Vagina (tissue), 2 donors: ENCODE measurements at places on chromosomes 12 and 14.

- DNase-seq = no peak
Measured at GRCh38 chr12:115810122-115810901, 467.2 kb downstream of the MED13L start.

DNA sequence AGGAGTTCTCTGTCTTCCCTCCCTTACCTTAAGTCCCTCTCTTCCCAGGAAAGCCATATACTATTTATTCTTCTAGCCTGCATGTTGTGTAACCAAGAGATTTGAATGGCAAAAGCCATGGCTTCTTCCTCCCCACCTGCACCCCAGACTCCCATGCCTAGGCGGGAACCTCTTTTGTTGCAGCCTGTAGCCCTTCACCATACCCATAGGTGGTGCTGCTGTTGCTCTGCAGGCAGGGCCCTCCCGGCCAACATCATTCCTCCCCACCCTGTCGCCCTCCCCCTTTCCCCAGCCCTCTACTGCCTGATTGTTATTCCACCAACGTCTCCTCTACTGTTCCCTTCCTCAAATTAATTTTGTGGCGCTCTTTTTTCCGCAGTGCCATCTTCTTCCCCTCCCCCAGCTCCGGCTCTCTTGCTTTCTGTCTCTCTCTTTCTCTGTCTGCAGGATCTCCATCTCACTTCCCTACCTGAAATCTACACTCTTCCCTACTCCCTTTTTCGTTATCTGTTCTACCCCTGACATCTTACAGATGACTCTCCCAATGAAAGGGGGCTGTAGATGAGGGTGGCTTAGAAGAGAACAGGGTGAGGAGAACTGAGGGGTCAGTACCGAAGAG is 13.8 kb downstream of the NGDN start:
- no peak for DNase-seq

- no peak for DNase-seq
Measured at GRCh38 chr12:533718-534117, 74.0 kb downstream of the B4GALNT3 start.

DNA sequence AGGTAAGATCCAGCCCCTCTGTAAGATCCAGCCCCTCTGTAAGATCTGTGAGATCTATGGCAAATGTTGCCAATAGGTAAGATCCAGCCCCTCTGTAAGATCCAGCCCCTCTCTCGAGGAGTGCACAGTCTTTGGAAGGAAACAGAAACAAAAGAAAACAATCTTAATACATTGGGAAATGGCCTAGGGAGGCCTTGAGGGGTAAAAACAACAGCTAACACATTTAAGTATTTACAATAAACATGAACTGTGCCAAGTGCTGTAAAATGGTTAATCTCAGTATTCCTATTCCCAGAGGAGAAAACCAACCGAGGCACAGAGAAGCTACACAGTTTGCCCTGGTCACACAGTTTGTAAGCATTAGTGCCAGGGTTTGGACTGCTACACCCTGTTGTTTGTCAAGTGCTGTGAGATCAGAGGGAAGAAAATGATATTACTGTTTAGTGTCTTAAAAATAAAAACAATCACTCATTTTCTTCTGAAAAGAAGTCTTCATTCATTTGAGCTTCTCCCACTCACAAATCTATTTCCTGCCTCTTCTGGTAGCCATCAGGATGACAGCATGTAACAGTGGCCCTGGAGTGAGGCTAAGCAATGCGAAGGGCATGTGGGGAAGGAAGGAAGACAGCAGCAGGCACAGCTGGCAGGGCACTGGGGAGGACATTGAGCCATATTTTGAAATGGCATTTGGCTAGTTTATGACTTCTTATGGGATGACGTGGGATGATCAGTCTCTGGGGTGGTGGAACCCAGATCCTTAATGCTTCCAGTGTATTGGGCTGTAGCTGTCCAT is 118.7 kb upstream of the PTPRQ start:
- no peak for DNase-seq
